H1 (cell line): ENCODE measurements at places on chromosomes 3 and 15.

DNA sequence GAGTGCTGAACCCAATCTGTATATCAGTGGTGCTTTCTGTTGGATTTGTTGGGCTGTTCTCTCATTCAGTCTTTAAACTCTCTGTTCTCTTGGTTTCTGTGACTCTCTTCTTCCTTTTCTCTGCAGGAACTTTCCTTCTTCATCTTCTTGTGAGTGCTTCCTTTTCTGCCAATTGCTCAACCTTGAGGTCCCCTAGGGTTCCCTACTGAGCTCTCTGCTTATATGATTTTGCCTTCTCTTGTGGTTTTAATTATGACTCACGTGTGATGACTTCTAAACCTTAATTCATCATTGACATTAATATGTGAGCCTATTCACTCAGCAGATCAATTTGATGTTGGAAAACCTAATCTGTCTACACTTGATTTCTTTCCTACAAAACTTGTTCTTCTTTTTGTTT lies 39.4 kb downstream of the MOBP start:
- no peak for DNase-seq
- peaks cover 12% of the 10 kb centered on the region for H3K4me1 ChIP-seq
- no peak overlapping the region for H3K27ac ChIP-seq
- H3K4me3 ChIP-seq, result no peak overlapping the region
- H3K27me3 ChIP-seq, result peaks cover 7% of the 10 kb centered on the region; the same call in 1 of the 2 replicates
- no peaks in the 10 kb centered on the region for H3K36me3 ChIP-seq

- H3K4me1 ChIP-seq, result peaks cover 8% of the 10 kb centered on the region
- H3K36me3 ChIP-seq, result no peaks in the 10 kb centered on the region
- DNase-seq, result no peak
- H3K27me3 ChIP-seq, result no peaks in the 10 kb centered on the region
- no peak overlapping the region for H3K27ac ChIP-seq
These were observed 38.2 kb downstream of the ATP2B2 start for GRCh38 chr3:10467204-10467603.

GRCh38 chr3:101518421-101518871 lies 5.4 kb upstream of the SENP7 start:
- no peaks in the 10 kb centered on the region for H3K4me1 ChIP-seq
- H3K27ac ChIP-seq, result no peak overlapping the region
- no peak overlapping the region for H3K4me3 ChIP-seq
- no peak for DNase-seq
- no peaks in the 10 kb centered on the region for H3K36me3 ChIP-seq
- no peaks in the 10 kb centered on the region for H3K27me3 ChIP-seq

- no peak for DNase-seq
- H3K4me1 ChIP-seq, result peaks cover 7% of the 10 kb centered on the region
- H3K4me3 ChIP-seq, result no peak overlapping the region
- H3K27me3 ChIP-seq, result peaks cover 11% of the 10 kb centered on the region; the same call in 1 of the 2 replicates
These were observed 24.4 kb upstream of the ABHD10 start for GRCh38 chr3:111954228-111954990.

GRCh38 chr15:69119001-69119400 lies 41.4 kb upstream of the GLCE start:
- H3K27me3 ChIP-seq, result peaks cover 33% of the 10 kb centered on the region
- no peak overlapping the region for H3K4me3 ChIP-seq
- H3K27ac ChIP-seq, result no peak overlapping the region
- no peaks in the 10 kb centered on the region for H3K36me3 ChIP-seq
- peaks cover 31% of the 10 kb centered on the region for H3K4me1 ChIP-seq

GRCh38 chr3:120685411-120685810 lies 3.4 kb upstream of the HGD start:
- H3K27me3 ChIP-seq, result no peaks in the 10 kb centered on the region
- H3K27ac ChIP-seq, result no peak overlapping the region
- no peak for DNase-seq
- peaks cover 2% of the 10 kb centered on the region; the same call in 1 of the 2 replicates for H3K4me1 ChIP-seq
- no peak overlapping the region for H3K4me3 ChIP-seq
- no peaks in the 10 kb centered on the region for H3K36me3 ChIP-seq

GRCh38 chr3:151974067-151974466 lies 100.6 kb downstream of the SUCNR1 start:
- DNase-seq, result no peak
- 0 out of 2 replicates have a peak, but pooled peaks cover 4% of the 10 kb centered on the region for H3K4me1 ChIP-seq
- no peaks in the 10 kb centered on the region for H3K27me3 ChIP-seq
- no peak overlapping the region for H3K27ac ChIP-seq
- no peaks in the 10 kb centered on the region for H3K36me3 ChIP-seq

- no peaks in the 10 kb centered on the region for H3K36me3 ChIP-seq
- H3K4me1 ChIP-seq, result no peaks in the 10 kb centered on the region; the same call in 1 of the 2 replicates
- no peak for DNase-seq
- H3K4me3 ChIP-seq, result peak overlapping the region; percentile 80
These were observed 1.1 kb upstream of the KPNA4 start for GRCh38 chr3:160566499-160566898.

DNA sequence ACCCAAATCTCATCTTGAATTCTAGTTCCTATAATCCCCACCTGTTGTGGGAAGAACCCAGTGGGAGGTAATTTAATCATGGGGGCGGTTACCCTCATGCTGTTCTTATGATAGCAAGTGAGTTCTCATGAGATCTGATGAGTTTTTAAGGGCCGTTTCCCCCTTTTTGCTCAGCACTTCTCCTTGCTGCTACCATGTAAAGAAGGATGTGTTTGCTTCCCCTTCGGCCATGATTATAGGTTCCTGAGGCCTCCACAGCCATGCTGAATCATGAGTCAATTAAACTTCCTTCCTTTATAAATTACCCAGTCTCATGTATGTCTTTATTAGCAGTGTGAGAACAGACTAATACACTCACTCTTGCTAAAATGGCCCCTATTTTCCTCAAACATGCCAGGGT lies 374.7 kb downstream of the TUSC7 start:
- H3K36me3 ChIP-seq, result no peaks in the 10 kb centered on the region
- H3K27ac ChIP-seq, result no peak overlapping the region
- H3K4me3 ChIP-seq, result no peak overlapping the region
- no peak for DNase-seq

GRCh38 chr3:184760337-184761074 lies 48.6 kb upstream of the MAGEF1 start:
- no peak overlapping the region for H3K27ac ChIP-seq
- no peak for DNase-seq
- peaks cover 25% of the 10 kb centered on the region for H3K4me1 ChIP-seq
- peaks cover 3% of the 10 kb centered on the region; the same call in 1 of the 2 replicates for H3K27me3 ChIP-seq

DNA sequence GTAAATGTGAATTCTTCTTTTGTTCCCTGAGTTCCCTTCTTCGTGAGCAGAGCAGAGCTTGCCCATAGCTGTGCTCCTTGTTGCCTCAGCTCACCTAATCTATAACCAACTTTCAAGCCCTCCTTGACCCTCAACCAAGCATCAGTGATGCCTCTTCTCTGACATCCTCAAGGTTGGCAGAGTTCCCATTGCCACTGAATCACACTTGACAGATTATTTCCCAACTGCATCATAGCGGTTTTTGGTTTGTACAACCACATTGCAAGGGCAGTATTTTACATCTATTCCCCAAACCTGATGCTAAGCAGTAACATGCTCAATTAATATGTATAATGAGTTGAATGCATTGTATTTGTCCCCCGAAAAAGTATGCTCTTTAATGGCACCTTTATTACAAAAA lies 133.0 kb upstream of the SNTN start:
- DNase-seq, result no peak
- no peaks in the 10 kb centered on the region for H3K36me3 ChIP-seq
- H3K4me1 ChIP-seq, result no peaks in the 10 kb centered on the region
- no peak overlapping the region for H3K27ac ChIP-seq
- no peak overlapping the region for H3K4me3 ChIP-seq
- no peaks in the 10 kb centered on the region; the same call in 1 of the 2 replicates for H3K27me3 ChIP-seq

DNA sequence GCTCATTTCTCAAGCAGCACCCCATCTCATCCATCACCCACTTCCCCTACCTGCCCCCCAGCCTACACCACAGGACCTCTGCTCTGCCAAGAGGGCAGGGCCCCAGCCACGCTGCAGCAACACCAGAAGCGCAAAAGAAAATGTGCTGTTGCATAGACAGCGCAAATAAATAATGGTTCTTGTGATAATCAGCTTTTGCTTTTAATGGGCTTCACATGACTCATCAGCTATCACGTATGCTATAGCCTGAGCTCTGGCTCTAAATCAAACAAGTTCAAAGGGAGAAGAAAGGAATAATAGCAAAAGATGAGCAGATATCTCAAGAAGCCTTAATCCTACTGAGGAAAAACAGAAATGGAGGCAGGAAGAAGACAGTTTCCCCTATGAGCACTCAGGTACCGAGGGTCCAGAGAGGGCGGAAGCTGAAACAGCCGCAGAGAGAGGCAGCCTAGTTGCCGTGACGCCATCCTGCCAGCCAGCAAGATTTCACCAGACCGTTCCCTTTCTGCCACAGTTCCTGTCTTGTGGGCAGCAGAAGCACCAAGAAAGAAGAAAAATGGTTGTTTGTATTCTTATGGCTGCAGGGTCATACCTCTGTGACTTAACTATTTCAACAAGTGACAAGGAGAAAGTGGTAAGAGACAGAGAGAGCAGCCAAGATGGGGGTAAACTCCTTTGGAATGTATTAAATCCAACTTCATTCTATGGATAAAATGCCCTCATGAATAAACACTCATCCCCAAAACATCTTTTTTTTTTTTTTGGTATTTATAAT lies 22.0 kb downstream of the RAB27A start:
- H3K27ac ChIP-seq, result no peak overlapping the region
- H3K4me1 ChIP-seq, result no peaks in the 10 kb centered on the region
- no peak for DNase-seq
- no peaks in the 10 kb centered on the region for H3K36me3 ChIP-seq
- H3K4me3 ChIP-seq, result no peak overlapping the region

GRCh38 chr3:145483992-145484391 lies 677.0 kb downstream of the PLOD2 start:
- no peak for DNase-seq
- H3K4me3 ChIP-seq, result no peak overlapping the region
- no peak overlapping the region for H3K27ac ChIP-seq
- no peaks in the 10 kb centered on the region for H3K36me3 ChIP-seq
- no peaks in the 10 kb centered on the region for H3K4me1 ChIP-seq

- H3K36me3 ChIP-seq, result no peaks in the 10 kb centered on the region
- no peak overlapping the region for H3K27ac ChIP-seq
- H3K27me3 ChIP-seq, result no peaks in the 10 kb centered on the region
- no peaks in the 10 kb centered on the region for H3K4me1 ChIP-seq
- no peak for DNase-seq
These were observed 7.4 kb upstream of the CAMP start for GRCh38 chr3:48215876-48216275.

- no peak overlapping the region for H3K27ac ChIP-seq
- no peak for DNase-seq
- peaks cover 8% of the 10 kb centered on the region for H3K4me1 ChIP-seq
- no peaks in the 10 kb centered on the region for H3K36me3 ChIP-seq
- no peak overlapping the region for H3K4me3 ChIP-seq
These were observed 14.0 kb upstream of the DUT start for GRCh38 chr15:48317221-48317620.

GRCh38 chr3:71843071-71843470 lies 58.1 kb upstream of the PROK2 start:
- DNase-seq, result no peak
- no peaks in the 10 kb centered on the region for H3K36me3 ChIP-seq
- no peaks in the 10 kb centered on the region for H3K4me1 ChIP-seq
- H3K4me3 ChIP-seq, result no peak overlapping the region
- no peak overlapping the region for H3K27ac ChIP-seq

GRCh38 chr3:81888914-81889557 lies 127.6 kb upstream of the GBE1 start:
- H3K4me1 ChIP-seq, result no peaks in the 10 kb centered on the region
- H3K27me3 ChIP-seq, result no peaks in the 10 kb centered on the region
- H3K4me3 ChIP-seq, result no peak overlapping the region
- no peak for DNase-seq
- no peaks in the 10 kb centered on the region for H3K36me3 ChIP-seq
- H3K27ac ChIP-seq, result no peak overlapping the region

- no peaks in the 10 kb centered on the region for H3K27me3 ChIP-seq
- no peaks in the 10 kb centered on the region for H3K36me3 ChIP-seq
- H3K27ac ChIP-seq, result no peak overlapping the region
- H3K4me1 ChIP-seq, result peaks cover 11% of the 10 kb centered on the region
- DNase-seq, result no peak
These were observed 53.4 kb downstream of the UBE2E1 start for GRCh38 chr3:23859012-23859743.
